Right ventricle myocardium superior (tissue), 1 donor: ENCODE measurements at places on chromosomes 2 and 18.

- DNase-seq = no peak
Measured at GRCh38 chr2:104412384-104412783, 441.5 kb upstream of the POU3F3 start.

DNA sequence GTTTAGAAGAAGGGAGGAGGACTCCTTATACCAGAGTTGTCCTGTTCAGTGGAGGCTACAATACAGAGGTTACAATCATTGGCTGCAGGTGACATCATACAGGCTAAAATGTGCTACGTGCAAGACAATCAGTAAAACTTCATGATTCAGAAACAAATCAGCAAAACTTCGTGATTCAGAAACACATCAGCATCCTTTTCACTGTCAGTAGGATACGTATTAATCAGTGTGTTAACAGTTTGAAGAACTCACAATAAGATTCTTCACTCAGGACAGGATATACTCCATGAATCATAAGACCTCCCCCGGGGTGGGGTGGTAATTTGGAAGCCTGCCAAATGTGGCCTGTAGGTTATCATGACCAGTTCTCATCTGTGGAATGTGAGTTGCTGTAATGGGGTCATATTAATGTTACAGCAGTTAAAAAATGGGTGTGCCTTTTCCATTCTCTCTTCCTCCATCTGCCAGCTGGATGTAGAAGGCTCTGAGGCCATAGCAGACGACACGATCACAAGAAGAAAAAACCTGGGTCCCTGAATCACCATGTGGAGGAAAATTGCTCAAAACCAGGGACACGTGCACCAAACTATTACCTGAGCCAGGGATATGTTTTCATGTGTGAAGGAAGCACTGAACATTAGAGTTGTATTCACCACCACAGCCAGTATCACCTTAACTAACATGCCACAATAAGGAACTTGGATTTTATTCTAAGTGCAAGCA, 134.8 kb upstream of the CREB1 start:
- DNase-seq = no peak

- no peak for DNase-seq
Measured at GRCh38 chr2:122639711-122640110, 884.3 kb downstream of the TSN start.

DNA sequence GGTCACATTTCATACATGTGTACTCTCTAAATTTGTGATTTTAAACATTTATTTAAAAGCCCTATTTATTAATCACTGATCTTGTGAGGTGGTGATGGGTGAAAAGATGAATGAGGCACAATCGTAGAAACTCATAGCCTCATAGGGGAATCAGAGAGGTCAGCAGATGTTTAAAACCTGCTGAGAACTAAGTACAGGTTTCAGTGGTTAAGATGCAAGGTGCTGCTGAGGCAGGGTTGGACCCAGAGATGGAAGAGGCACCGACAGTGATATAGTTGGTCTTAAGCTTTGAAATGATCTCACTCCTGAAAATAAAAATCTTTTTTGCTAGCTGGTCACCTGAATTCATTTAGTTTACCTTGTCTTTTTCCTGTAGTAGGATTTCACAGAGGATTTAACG, 49.6 kb downstream of the LINC00305 start:
- no peak for DNase-seq

- peak; percentile 90 for DNase-seq
Measured at GRCh38 chr2:26970244-26970927, at the start of gene MAPRE3. MAPRE3 (plus strand) TSS chr2:26970637; CDS start chr2:27022219, 51,582 bp downstream.

DNA sequence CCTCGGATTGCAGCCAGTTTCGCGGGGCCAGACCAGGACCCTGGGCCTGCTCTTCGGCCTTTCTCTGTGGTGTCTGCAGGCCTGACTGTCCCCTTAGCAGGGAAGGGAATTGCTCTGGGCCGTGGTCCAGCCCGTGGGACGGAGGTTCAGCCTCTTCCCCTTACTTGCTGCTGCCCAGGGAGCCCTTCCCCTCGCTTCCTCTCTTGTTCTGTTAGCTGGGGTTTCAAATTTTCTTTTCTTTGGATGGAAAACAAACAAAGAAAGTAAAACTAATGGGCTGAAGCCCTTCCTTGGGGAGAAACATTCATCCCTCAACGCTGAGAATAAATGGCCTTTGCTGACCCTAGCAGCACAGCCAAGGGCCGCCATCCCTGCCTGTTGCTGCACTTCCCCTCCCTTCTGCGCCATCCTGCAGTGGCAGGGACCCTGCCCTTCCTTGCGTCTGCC, 52.4 kb downstream of the ASAP2 start:
- DNase-seq = peak; percentile 77

- peak; percentile 36 for DNase-seq
Measured at GRCh38 chr2:241809383-241810306, 652 bp downstream of the NEU4 start.

DNA sequence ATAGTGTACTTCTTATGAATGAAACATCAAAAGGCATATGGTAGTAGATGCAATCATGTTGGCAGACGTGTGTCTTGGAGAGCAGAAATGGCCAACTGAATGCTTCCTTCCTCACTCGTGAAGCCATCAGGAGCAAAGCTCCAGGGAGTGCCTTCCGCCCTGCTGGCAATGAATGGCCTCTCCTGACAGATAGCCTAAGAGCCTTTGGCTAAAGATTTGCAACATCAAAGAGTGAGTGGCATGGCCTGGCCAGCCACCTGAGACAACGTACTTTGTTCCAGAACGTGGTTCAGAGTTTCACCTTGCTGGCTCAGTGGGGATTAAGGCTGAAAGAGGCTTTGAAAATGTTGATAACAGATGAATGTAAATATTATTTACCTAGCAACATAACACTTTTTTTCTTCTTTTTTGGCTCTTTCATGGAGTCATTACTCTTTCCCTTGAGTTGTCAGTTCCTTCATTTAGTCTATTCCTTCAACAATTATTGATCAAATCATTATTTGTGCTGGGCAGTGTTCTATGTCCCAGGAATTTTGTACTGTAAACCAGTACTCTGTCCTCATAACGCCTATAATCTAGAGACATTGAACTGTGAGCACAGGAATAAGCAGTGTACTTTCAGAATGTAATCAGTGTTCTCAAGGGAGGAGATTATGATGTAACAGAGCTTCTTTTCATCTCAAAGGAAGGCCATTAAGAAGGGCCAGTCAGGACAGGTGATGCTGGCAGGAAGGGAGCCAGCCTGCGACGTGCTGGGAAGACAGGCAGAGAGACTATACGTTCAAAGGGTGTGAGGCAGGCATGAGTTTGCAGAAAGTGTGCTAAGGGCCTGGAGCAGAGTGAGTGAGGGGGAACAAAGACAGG, 59.4 kb upstream of the SH3RF3 start:
- DNase-seq = no peak
